Hematopoietic multipotent progenitor cell treated with erythropoietin and hydrocortisone succinate and interleukin-3 and kit ligand, for 15 days (in vitro differentiated cells): ENCODE measurements at places on chromosomes 12 and 14.

GRCh38 chr12:70032076-70032475, 207.0 kb downstream of the MYRFL start:
- no peak for DNase-seq

- DNase-seq, result no peak
Observed at GRCh38 chr12:3110578-3110977, 33.4 kb downstream of the TSPAN9 start.

GRCh38 chr14:68361231-68361630, 431.6 kb downstream of the ZFP36L1 start:
- DNase-seq, result no peak

DNA sequence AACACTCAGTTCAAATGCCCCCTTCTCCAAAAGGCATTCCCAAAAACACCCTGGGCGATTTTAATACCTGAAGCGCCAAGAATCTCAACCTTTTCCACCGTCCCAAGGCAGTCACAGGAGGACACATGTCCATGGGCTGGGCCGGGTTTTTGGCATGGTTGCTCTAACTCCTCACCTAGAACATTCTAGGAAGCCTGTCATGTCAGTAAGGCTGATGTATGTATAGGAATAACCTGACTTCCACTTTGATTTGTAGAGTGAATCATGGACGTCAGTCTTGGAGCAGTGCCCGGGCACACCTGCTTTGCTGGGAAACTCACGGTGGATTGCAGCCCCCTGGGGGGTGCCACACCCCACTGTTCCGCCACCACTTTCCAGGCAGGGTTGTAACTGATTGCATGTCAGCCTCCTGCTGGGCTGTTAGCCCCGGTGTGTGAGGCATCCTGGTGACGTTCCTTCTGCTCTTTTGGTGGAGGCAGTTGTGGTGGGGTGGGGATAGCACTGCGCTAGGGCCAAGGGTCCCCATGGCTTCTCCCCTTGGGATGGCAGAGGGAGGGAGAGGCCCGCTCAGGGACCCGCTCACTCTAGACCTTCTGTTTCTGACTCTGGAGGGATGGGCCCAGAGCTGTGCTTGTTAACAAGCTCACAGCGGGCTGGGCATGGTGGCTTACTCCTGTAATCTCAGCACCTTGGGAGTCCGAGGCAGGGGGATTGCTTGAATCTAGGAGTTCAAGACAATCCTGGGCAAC, 35.2 kb upstream of the FAM181A start:
- no peak for DNase-seq

GRCh38 chr12:226401-226800, 12.4 kb upstream of the SLC6A12 start:
- DNase-seq, result no peak

- DNase-seq, result no peak
Observed at GRCh38 chr14:81295958-81296923, 75.5 kb upstream of the GTF2A1 start.

DNA sequence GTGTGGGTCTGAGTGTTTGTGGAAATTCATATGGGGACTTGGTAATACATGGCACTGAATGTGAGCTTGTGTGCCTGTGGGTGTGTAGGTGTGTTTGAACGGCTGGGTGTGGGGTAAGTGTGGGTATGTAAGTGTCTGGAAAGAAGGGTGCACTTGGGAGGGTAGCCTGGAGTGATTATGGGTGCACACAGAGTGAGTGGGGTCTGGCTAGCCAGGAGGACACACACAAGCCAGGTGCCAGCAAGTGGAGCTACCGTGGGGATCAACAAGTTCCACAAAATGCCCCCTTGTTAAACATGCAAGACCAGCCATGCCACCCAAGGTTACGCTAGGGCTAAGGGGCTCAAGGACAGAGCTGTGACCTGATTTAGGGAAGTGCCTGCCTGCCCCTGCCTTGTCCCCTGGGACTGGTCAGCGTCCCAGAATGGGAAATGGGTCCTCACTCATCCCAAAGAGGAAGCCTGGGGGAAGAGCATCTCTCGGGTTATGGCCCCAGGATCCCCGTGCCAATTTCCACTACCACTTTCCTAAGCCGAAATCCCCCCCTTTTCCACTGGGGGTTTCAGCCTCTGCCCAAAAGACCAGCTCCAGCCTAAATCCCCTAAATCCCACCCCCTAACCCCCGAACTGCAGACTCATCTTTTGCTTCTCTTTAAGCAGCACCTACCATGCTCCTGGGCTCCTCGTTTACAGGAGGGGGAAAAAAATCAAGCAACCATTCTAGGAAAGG, 118.6 kb downstream of the DICER1 start:
- DNase-seq, result no peak

GRCh38 chr12:93365616-93366405, 11.9 kb upstream of the NUDT4 start:
- DNase-seq, result no peak
